ENCODE measurements at places on chromosomes 13 and 19.

DNA sequence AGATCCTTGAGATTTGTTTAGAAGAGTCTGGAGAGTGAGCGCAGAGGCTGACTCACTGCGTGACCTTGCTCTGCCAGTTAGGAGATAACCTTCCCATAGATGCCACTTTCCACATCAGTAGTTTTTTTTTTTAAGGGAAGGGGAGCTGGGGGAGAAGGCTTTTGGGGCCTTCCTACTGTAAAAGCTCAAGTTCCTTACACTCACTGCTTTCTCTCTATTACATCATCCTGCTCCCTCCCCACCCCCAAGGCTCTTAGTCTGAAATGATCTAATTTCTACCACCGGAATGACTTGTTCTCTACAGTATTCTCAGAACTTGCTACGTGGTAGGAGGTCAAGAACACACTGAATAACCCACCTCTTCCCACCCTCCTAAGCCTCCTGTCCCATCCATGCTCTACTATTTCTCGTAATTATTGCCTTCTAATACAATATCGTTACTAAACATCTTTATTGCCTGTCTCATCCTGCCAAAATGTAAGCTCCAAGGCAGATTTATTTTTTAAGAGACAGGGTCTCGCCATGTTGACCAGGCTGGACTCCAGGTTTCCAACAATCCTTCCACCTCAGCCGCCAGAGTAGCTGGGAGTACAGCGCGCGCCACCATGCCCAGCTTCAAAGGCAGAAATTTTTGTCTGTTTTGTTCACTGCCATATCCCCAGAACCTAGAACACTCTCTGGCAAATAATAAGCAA lies 1.2 kb downstream of the LONP1 start:
- no peak for DNase-seq

DNA sequence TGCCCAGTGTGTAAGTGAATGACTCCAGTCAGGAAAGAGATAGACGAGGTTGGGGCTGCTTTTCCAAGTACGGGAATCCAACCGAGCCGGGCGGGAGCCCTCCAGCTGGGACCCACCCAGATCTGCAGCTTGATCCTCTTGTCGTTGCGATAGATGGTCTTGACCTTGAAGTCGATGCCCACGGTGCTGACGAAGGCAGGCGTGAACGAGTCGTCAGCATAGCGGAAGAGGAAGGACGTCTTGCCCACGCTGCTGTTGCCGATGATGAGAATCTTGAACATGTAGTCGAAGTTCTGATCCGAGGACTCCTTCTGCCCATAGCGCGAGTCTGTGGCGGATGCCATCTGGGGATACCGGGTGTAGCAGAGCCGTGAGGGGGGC lies 1.5 kb downstream of the RAB3A start:
- no peak for DNase-seq

DNA sequence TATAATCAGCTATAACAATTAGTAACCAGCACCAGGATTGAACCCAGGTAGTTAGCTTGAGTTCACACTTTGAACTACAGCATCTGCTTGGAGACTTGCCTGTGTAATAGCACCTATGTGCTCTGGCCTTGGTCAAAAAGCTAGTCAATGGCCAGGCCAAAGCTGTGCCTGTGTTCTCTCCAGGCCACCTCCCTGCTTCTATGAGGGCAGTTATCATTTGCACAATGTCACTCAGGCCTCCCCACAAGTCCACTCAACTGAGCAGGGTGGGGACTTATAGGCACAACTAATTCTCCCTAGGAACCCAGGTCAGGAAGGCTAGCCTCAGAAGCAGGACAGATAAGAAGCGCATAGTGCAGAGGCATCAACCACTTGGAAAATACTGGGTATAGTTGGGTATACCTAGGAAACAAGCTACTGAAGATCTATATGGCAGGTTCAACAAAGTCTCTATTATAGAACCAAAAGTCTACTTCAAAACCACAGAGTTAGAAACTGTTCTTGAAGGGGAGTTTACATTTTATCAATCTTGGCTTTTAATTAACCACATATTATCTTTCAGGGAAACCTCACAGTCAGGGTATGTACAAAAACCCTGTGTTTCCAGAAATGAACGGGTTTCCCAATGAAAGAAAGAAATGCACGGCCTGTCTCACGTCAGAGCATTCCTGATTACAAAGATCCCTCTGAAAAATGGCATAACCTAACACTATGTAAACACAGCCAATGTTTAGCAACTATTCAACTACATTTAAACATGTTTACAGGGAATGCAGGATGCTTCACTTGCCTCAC lies 140.9 kb downstream of the ABCC4 start:
- no peak for DNase-seq

GRCh38 chr19:18311502-18312091 lies 11.3 kb downstream of the LSM4 start:
- no peak for DNase-seq

DNA sequence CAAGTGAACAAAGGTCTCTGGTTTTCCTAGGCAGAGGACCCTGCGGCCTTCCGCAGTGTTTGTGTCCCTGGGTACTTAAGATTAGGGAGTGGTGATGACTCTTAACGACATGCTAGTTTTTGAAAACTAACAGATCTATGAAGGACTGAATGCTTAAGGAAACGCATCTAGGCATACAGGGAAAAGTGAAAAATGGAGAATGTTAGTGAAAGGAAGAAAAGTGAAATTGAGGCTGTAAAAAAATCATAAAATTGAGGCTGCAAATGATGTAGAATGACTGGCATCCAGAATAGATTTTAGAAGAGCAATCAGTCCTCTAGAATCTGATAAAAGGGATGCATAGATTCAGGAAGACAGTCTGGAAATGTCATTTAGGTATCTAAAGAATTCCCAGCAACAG lies 3.5 kb downstream of the ZNF260 start:
- DNase-seq, result no peak

GRCh38 chr13:110841846-110842245 lies 73.0 kb downstream of the ANKRD10 start:
- no peak for DNase-seq

DNA sequence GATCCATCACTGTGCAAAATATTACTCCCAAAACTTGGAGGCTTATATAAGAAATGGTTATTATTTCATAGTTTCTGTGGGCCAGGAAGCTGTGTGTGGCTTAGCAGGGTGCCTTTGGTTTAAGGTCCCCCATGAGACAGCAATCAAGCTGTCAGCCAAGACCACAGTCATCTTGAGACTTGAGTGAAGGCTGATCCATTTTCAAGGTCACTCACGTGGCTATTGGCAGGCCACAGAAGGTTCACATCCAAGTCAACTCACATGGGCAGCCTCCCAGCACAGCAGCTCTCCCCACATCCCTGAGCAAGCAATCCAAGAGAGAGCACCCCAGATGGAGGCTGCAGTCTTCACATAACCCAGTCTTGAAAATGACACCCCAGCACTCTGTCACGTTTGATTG lies 537.4 kb downstream of the MYO16 start:
- no peak for DNase-seq

DNA sequence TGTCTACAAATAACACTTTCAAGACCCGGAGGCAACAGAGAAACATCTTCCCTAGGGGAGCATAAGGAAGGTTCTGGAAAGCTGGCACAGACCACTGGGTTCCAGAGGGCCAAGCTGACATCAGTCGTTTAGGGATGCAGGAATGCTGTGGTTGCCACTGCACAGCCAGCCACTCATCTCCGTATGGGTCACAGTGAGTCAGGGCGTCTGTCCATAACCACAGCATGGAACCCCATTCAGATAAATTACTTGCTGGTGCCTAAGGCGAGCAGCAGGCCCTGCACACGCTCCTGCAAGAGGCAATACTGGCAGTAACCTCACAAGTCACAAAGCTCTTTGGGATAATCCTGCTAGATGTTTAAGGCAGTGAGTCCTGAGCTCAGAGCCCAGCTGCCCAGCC lies 140.9 kb upstream of the UBL3 start:
- no peak for DNase-seq

DNA sequence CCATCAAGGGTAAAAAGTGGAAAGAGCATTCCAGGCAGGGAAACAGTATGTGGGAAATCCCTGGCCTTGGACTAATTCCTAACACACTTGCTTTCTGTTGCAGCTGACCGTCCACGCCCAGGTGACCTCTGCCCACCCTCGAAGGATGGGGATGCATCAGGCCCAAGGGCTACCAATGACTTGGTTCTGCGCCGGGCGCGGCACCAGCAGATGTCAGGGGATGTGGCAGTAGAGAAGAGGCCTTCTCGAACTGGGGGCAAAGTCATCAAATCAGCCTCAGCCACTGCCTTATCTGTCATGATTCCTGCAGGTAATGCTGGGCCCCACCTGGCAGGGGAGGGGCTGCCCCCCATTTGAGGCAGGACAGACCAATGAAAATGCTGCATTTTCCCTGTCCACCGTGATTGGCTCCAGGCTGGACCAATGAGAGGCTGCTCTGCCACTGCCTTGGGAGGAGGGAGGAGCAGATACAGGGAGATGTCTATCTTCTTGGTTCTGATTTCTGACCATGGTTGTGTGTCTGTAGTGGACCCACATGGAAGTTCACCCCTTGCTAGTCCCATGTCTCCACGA lies 12.6 kb downstream of the DNASE2 start:
- no peak for DNase-seq

DNA sequence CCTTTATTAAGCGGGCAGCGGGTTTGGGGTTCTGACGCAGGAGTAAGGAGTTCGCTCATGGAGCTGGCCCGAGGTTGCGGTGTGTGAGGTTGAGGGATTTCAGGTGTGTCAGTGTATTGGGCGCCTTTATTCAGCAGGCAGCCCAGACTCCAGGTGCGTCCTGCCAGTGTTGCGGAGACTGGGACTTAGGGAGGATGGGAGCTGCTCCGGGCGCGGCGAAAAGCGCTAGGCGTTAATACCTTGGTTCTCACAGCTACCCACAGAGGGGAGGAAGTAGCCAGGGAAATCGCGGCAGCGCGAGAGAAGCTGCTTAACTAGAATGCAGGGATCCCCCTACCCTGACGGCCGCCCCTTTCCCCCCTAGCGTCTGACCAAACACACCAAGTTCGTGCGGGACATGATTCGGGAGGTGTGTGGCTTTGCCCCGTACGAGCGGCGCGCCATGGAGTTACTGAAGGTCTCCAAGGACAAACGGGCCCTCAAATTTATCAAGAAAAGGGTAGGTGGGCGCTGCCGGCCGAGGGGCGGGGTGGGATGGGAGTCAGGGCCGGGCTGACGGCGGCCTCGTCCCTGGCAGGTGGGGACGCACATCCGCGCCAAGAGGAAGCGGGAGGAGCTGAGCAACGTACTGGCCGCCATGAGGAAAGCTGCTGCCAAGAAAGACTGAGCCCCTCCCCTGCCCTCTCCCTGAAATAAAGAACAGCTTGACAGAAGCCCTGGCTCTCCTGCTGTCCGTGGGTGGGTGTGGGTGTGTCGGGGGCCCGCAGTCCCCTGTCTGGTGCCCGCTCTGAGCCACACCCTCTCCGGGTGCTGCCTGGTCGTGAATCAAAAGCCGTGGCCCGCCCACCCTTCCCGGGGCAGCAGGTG lies 1.1 kb downstream of the RPL36 start:
- no peak for DNase-seq

DNA sequence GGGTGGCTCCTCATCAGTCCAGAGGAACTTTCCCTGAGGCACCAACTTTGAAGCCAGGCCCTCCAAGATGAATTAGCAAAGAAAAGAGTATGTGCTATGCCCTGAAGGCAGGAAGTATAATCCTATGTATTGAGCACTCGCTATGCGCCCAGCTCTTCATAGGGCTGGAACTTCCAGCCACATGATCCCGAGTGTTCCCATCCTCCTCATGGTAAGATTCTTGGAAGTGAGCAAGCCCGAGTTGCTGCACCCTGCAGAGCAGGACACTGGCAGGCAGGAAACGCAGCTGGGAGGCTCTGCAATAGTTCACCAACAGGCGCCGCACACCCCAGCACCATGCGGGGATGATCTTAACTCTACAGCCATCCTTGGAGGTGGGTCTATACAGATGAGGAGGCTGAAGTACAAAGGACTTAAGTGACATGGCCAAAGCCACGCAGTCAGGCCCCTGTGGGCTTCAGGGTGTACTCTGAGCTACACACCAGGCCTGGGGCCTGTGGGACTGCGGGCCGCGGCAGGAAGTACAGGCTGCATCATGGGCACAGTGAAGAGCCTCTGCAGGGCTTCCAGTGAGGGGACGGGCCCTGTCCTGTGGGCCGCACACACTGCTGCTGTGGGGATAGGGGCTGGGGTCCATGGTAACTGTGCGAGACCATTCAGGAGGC lies 25.1 kb downstream of the C19orf47 start:
- no peak for DNase-seq

GRCh38 chr19:37565370-37565669 lies 29.3 kb downstream of the ZNF571 start:
- no peak for DNase-seq
